ENCODE measurements at places on chromosomes 4 and X.
A peak's percentile ranks its signal among the peaks of the same experiment; 100 is the strongest.

DNA sequence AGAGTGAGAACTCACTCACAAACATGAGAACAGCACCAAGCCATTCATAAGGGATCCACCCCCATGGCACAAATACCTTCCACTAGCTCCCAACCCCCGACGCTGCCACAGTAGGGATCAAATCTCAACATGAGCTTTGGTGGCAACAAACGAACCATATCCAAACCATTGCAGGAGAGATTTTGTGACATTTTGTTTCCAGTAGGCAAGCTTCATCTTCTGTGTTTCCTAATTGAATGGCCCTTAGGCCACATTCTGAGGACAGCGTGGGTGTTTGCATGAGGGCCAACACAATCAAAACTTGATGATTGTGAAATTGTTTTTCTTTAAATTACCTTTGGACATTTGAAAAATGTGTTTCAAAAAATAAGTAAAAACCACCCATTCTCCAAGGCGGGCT, 102.6 kb upstream of the LNX1 start:
- DNase-seq, result no peak

DNA sequence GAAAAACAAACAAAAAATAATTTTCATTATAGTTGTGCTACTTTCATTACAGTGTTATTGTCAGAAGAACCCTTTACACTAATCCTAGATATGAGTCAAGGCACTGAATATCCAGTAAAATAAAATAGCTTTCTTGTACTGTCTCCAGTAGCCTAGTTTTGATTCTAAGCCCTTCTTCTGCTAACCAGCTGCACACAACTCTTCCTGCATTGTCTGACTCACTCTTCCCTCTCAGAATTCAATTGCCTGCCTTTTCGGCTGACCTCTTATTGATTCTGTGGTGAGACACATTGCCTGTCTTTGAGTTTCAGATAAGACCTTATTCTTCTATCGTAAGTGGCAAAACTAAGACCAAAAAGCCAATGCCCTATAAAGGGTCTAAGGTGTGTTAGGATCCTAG, 26.7 kb upstream of the PCDH18 start:
- peak; percentile 50 for DNase-seq

DNA sequence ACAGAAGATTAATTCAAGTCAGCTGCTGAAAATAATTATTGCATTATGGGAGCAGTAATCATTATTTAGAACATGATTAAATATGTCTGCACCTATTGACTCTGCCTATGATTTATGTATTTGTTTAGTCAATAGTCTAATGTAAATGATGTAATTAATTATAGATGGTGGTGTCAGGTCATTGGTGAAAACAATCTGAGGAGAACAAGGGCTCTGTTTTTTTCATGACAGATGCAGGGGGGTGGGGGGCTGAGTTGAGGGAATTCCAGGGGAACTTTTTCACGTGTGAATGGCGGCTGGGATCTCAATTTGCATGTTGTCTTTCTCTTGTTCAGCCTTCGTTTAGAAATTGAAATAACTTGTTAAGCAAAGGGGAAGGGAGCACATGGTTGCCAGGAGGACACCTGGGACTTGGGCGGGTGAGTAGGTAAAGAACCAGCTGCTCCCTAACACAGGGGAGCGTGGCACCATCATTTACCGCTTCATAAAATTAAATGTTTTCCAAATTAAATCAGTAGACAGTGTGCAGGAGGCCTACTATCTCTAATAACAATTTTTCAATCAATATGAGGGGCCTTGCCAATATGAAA, 65.4 kb downstream of the NKX6-1 start:
- no peak for DNase-seq

DNA sequence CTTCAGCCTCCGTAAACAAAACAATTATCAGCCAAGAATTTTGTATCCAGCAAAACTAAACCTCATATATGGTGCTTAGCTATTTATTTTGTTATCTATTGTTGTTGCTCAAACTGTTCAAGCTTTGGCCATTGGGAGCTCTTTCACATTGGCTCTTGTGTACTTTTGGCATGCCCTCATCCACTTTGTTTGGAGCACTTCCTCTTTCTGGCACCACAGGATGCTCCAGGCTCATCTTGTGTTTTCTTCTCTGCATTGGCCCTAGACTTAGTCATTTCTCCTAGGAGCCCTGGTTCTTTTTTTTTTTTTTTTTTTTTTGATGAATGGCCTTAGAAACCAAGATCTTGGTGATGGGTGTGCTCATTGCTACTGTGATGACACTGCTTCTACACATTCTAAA, 74.5 kb downstream of the DIPK2B start:
- no peak for DNase-seq

DNA sequence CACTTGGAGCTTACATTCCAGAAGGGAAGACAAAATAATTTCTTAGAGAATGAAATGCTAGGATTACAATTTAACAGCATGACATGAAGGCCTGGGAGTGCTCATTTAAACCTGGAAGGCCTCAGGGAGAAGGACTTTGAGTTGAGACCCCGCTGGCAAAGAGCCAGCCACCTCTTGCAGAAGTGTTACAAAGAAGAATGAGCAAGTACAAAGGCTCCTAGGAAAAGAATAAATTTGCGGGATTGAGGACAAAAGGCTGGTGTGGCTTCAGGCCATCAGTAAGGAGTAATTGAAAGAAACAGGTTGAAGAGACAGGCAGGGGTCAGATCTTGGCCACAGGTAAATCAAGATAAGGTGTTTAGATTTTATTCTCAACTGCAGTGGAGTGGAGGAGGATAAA, 3.1 kb upstream of the ELOVL6 start:
- DNase-seq, result no peak

- DNase-seq, result no peak
These were observed 296.0 kb upstream of the FTHL17 start for GRCh38 chrX:31367816-31368215.

DNA sequence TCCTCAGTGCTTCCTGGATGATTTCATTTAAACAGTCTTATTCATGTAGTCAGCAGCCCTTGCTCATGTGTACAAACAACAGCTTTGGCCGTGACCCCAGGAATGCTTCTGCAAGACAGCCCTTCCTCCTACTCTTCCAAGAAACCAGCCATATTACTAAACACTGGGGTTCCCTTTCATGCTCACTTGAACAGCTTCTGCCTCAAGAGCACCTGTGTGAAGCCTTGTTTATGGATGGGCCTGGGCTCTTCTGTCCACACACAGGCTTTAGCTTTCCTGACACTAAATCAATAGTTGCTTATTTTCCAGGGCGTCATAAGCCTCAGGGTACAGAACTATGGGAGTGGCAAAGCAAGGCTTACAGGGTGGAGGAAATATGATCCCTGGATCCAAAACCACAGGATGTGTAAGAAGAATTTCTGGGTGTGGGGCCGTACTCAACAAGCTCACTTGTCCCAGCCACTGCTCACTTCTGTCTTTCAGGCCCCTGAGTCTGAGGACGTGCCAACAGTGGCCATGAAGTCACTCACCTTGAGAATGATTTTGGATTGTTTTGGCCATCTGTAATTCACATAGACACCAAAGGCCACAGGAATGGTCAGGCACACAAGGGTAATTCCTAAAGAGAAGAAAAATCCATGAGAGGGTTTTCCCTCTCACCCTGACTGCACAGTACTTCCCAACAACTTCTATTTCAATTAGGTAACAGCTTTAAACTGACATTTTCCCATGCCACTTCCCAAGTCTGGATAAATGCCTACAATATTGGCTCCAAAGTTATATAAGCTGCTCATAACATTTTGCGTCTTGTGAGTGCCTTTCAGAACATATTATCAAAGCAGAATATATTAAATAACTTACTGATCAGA, 17.7 kb downstream of the SLC10A6 start:
- DNase-seq, result peak; percentile 45

DNA sequence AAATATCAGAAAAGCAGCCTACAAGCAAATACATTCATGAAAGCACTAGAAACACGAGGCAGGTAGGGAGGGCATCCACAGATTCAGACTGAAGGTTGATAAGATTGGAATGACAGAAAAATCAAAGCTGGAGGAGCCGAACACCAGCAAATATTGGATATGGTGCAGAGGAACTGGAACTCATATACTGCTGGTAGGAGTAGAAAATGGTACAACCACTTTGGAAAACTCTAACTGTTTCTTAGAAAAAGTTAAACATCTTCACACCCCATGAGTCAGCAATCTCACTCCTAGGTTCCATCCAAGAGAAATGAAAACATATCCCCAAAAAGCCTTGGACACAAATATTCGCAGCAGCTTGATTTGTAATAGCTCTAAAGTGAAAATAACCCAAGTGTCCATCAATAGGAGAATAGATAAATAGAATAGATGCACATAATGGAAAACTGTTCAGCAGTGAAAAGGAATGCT, 27.1 kb downstream of the CD99L2 start:
- DNase-seq, result no peak

DNA sequence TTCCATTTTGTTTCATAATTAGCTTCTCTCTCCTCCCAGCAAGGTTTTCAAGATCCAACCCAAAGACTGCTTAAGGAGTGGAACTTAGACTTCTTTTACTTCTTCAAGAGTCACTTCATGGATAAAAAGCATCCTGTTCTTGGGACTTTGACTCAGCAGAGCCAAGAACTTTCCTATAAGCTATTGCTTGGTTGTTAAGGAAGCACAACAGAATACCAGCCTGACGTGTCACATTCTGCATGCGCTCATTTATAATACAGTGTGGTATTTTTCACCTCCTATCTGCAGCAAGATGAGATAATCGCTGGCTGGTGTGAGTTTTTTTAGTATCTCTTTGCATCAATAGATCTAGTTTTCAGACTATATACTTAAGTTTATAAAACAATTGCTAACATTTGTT, 152.1 kb downstream of the PALLD start:
- DNase-seq, result no peak

GRCh38 chr4:24777536-24778463, 17.6 kb upstream of the SOD3 start:
- no peak for DNase-seq

GRCh38 chrX:131572372-131573014, 28.6 kb downstream of the OR13H1 start:
- DNase-seq, result no peak

DNA sequence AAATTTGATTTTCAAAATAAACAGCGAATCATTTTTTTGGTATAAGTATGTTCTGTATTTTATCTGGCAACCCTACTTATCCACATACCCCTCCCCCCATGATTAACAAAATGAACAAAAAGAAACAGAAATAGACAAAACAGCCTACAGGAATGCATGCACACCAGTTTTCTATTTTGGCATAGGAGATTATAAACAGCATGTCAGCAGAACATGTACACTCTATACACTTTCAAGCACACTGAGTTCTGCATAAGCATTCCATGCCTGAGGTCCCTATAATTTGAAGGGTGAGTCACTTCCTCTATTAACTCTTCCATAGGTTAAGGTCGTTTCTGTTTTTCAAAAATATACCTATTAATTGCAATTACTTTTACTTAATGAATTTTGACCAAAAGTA, 28.0 kb upstream of the ZNF280C start:
- peak; percentile 14 for DNase-seq

DNA sequence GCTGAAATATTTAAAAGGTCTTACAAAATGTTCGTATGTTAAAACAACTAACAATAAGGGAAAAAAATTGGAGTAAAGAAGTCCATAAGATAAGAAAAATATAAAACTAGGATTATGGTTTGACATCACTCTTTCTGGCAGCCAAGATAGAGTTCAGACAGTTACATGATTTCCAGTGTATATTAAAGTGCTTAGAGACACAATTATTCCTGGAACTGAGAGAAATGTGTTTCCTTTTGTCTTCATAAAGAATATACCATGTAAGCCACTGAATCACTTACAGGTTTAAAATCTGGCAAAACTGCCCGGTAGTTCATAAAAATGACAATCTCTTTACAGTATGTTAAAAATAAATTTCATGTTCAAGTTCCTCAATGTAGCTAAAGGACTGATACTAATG, 538.7 kb upstream of the ATOH1 start:
- no peak for DNase-seq

- no peak for DNase-seq
These were observed 1393.4 kb upstream of the PCDH7 start for GRCh38 chr4:29326816-29327215.

- no peak for DNase-seq
These were observed 520.2 kb downstream of the SPRY1 start for GRCh38 chr4:123916821-123917220.

DNA sequence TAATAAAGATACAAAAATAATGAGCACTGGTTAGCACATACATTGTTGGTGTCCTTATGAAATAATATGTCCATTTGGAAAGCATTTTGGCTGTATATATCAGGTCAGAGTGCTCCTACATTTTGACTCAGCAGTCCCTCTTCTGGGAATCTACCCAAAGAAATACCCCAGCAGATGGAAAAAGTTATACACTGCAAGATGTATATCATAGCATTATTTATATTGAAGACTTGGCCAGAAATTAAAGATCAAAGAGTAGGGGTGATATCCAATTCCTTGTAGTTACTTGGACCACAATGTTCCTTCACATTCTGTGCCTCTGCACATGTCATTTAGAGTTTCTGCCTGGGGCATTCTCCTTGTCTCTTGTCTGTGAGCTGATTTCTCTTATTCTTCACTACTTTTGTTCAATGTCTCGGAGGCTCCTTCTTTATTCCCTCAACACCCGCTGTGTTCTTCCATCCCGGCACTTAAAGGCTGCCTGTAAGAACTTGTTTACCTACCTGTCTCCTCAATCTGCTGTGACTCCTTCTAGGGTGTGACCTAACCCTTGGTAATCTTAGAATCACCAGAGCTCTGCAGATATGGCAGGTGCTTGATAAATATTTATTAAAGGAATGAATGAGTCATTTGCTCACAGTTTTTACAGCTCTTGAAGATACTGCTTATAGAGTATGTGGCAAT, 3.1 kb upstream of the TSPAN5 start:
- no peak for DNase-seq

DNA sequence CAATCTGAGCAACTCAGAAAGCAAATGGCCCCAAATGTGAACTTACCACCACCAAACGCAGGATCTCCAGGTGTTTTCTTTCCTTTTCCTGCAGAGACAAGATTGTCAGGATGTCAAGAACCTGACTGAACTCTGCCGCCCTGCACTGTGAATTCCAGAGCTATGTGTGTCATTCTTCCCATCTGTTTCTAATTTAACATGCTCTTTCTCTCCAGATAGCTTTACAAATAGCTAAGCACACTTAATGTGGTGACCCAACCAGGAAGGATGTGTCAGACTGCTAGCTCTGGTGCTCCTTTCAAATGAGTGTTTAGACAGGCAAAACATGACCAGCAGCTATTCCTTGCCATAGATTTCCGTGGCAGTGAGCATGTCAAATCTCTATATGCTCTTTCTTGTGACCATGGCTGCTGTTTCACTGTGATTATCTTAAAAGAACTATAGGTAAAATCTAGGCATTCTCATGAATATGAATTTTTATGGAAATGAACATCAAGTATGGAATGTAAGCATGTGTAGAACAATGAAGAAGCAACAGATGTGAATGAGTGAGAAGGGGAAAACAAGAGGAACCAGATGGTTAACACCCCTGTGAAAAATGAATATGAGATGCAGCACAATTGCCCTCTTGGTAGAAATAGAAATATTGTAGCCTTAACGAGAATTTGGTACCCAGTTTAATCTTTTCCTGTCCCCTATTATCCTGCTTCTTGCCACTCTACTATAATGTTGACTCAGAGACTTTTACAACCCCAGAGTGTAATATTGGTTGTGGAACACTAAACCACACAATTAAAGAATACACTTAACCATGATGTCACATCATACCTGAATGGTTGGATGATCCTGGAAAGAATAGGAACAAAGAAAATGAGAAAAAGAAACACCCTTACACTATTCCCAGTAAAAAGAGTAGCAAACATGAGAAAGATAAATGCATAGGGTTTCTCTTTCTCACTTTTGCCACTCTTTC, 247.8 kb upstream of the DKK2 start:
- no peak for DNase-seq

GRCh38 chr4:138055890-138056289, 186.3 kb downstream of the SLC7A11 start:
- no peak for DNase-seq

- DNase-seq, result no peak
These were observed 134.0 kb upstream of the ZIC3 start for GRCh38 chrX:137431693-137432488.
